Fibroblast of the aortic adventitia (primary cell): ENCODE measurements at places on chromosomes 4 and X. TPM values are rescaled to one million over a fixed set of nuclear protein-coding genes. Genes with fewer than 3 reads are reported as not detected.

CD40LG gene
- total RNA-seq: not detected in 2 replicates

NAP1L2 gene
- 0.18 and 0.49 TPM in 2 replicates for total RNA-seq

DGKK gene
- not detected in 2 replicates for total RNA-seq

SFRP2 gene
- total RNA-seq: 0.27 and 1.8 TPM in 2 replicates

ASMT gene
- total RNA-seq: not detected in 2 replicates

COX7B2 gene
- not detected in 2 replicates for total RNA-seq

NPY5R gene
- not detected in 2 replicates for total RNA-seq

P2RY8 gene
- not detected in 2 replicates for total RNA-seq

IQSEC2 gene
- total RNA-seq: 3.6 and 5.6 TPM in 2 replicates

CT45A5 gene
- not detected in 2 replicates for total RNA-seq

MAP9 gene
- 6.5 and 19.0 TPM in 2 replicates for total RNA-seq

SPP1 gene
- total RNA-seq: 0.72 and 11.9 TPM in 2 replicates
